ENCODE measurements at places on chromosomes 12 and 14.

DNA sequence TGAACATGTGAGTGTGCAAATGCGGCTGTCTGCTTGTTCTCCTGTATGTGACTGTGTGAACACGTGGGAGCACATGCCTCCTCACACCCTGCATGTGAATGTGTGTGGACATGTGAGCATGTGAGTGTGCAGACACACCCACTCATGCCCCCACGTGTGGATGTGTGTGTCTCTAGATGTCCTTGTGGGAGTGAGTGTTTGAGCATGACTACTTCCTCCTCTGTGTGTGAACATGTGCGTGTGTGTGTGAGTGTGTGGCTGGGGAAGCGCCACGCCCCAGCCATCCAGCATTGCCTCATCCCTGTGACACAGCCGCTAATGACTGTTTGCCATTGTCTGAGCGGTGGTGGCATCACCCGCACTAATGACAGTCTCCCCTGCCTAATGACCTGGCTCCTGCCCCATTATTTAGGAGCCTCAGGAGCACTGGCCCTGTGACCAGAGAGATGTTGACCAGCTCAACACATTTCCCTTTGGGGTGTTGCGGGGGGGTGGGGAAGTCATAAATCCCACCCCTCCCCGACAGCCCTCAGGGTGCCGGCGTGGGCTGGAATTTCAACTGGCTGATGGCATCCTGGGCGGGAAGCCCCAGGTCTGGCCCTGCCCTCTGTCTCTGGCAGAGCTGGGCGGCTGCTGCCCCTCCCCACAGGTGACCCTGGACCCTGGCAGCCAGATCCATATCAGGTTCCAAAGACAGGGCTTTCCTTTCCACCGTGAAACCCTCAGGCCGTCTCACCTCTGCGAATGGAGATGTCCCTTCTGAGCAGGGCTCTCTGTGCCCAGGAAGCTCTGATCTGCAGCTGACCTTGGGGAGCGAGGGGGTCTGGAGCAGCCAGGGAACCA is 11.5 kb upstream of the KRT80 start:
- DNase-seq, result no peak

DNA sequence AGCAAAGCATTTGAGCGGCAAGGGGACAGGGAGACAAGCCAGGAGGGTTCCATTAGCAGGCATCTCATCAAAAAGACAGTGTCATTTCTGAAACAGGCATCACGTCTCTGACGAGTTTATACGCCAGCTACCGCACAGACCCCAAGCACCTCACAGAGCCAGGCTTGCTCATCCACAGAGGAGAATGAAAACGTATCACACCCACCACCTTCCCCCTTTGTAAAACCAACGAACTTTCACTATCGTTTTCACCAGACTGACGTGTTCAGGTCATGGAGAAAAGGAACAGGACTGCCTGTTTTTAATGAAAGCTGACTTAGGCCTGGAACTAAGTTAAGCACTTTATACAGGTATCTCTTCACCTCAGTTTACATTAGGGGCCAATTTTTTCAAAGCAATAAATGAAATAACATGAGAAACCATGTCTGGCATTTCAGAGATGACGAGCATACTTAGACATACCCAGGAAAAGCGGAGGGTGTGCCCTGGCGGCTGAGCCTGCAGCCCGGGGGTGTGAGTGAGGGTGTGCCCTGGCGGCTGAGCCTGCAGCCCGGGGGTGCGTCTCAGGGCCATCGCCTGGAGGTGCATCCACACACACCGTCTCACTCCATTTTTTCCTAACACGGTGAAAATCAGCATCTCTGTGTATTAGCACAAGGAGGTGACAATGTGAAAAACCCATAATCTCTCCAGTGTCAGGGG is 41.9 kb downstream of the STX2 start:
- no peak for DNase-seq

- no peak for DNase-seq
Observed at GRCh38 chr12:87661786-87662377, 367.3 kb downstream of the C12orf50 start.

GRCh38 chr12:2719392-2719791 is 75.4 kb upstream of the FKBP4 start:
- no peak for DNase-seq

- DNase-seq, result no peak
Observed at GRCh38 chr12:119211884-119212283, 33.2 kb downstream of the HSPB8 start.

- DNase-seq, result no peak
Observed at GRCh38 chr12:39417916-39418315, 25.0 kb downstream of the KIF21A start.

Data from choroid plexus epithelial cell (primary cell).